ENCODE measurements at places on chromosomes 6 and 20. TPM values are rescaled to one million over a fixed set of nuclear protein-coding genes. Genes with fewer than 3 reads are reported as not detected.
A peak's percentile ranks its signal among the peaks of the same experiment; 100 is the strongest.

MAFB gene
- 0.33 TPM for total RNA-seq

MEI4 gene
- not detected for total RNA-seq

ZNF165 gene
- 0.40 TPM for total RNA-seq

SYNE1 gene
- total RNA-seq: 86.8 TPM

RAET1L gene
- not detected for total RNA-seq

- DNase-seq: no peak
- peak overlapping the region; percentile 72 for H3K27ac ChIP-seq
- peaks cover 10% of the 10 kb centered on the region for H3K36me3 ChIP-seq
- peaks cover 42% of the 10 kb centered on the region for H3K4me1 ChIP-seq
These were observed 1.1 kb downstream of the OSBPL2 start for GRCh38 chr20:62239278-62239879.

GRCh38 chr6:107441682-107442081 lies 17.7 kb downstream of the PDSS2 start:
- H3K4me3 ChIP-seq: no peak overlapping the region
- DNase-seq: no peak
- no peaks in the 10 kb centered on the region for H3K27me3 ChIP-seq
- no peaks in the 10 kb centered on the region for H3K4me1 ChIP-seq

DNA sequence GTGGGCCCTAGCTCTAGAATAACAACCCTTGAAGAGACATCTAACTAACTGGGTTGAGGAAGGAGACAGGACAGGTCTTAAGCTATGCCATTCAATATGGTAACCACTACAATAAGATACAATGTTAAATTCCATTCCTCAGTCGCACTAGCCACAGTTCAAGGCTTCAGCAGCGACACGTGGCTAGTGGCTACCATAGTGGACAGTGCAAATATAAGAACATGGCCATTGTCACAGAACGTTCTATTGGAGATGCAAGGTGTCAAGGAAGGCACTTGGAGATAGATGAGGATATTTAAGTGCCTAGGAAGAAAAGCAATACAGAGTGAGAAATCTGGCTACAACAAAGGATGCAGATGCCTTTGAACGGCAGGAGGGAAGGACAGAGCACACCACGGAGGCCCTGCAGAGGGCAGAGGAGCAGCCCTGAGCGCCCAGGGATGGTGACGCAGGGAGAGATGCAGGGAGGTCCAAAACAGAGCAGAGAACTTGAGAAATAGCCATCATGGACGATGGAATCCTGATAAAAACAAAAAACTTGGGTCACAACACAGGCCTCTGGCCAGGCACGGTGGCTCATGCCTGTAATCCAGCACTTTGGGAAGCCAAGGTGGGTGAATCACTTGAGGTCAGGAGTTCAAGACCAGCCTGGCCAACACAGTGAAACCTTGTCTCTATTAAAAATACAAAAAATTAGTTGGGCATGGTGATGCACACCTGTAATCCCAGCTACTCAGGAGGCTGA lies 140.7 kb downstream of the ZMYND8 start:
- no peak overlapping the region for H3K4me3 ChIP-seq
- no peaks in the 10 kb centered on the region for H3K4me1 ChIP-seq
- no peak overlapping the region for H3K27ac ChIP-seq

DNA sequence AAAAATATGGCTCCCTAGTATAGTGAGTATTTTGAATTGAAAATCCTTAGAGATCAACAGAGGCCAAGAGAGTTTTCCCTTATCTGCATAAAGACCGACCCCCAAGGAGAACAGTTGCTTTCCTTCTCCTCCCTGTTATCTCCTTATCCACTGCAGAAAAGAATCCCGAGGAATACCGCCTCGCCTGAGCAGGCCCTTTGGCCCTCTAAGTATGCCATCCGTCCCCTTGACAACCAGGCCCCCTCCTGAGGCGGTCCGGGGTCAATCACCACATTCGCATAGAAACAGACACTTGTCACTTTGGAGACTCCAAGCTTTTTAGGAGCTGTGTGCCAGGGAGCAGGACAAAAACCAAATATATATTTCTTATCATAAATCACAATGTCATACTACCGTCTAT lies 15.9 kb upstream of the GGTLC1 start:
- H3K27ac ChIP-seq: no peak overlapping the region
- H3K4me1 ChIP-seq: no peaks in the 10 kb centered on the region
- no peaks in the 10 kb centered on the region for H3K36me3 ChIP-seq
- no peak for DNase-seq
- H3K4me3 ChIP-seq: no peak overlapping the region

GRCh38 chr20:22905658-22906057 lies 129.5 kb upstream of the SSTR4 start:
- H3K27ac ChIP-seq: no peak overlapping the region
- no peaks in the 10 kb centered on the region for H3K27me3 ChIP-seq
- no peak overlapping the region for H3K4me3 ChIP-seq
- no peaks in the 10 kb centered on the region for H3K36me3 ChIP-seq
- DNase-seq: no peak

GRCh38 chr6:88704980-88705379 lies 258.4 kb downstream of the RNGTT start:
- no peak for DNase-seq
- no peaks in the 10 kb centered on the region for H3K27me3 ChIP-seq
- H3K36me3 ChIP-seq: no peaks in the 10 kb centered on the region
- no peak overlapping the region for H3K4me3 ChIP-seq

DNA sequence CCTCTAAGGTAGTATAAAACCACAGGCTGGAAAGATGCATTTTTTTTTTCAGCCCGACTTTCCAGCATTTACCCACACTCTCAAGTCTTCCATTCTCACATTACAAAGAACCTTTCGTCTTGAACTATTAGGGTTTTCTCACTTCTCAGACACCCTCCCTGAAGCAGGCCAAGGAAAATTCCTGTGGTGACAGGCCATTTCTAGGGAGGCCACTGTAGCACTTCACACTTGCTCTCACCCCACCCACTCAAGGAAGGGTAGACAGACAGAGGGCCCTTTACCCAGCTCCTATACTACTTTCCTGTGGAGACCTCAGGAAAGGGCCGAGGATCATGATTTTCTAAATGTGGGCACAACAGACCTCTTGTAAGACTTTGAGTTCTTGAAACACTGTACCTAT lies 27.7 kb downstream of the KCNS1 start:
- peaks cover 60% of the 10 kb centered on the region for H3K36me3 ChIP-seq
- no peak overlapping the region for H3K4me3 ChIP-seq
- no peak for DNase-seq

GRCh38 chr20:57573894-57574293 lies 13.0 kb downstream of the PCK1 start:
- peaks cover 19% of the 10 kb centered on the region for H3K27me3 ChIP-seq
- no peak overlapping the region for H3K27ac ChIP-seq
- no peak for DNase-seq
- H3K36me3 ChIP-seq: no peaks in the 10 kb centered on the region
- no peaks in the 10 kb centered on the region for H3K4me1 ChIP-seq

Measured in activated CD4-positive, alpha-beta memory T cell treated with anti-CD3 and anti-CD28 coated beads, Interleukin-2, amount 10 ng/mL, durations not matched to agents 7 days and 5 days (primary cell).